ENCODE measurements at places on chromosomes 7 and 10.
A peak's percentile ranks its signal among the peaks of the same experiment; 100 is the strongest.

DNA sequence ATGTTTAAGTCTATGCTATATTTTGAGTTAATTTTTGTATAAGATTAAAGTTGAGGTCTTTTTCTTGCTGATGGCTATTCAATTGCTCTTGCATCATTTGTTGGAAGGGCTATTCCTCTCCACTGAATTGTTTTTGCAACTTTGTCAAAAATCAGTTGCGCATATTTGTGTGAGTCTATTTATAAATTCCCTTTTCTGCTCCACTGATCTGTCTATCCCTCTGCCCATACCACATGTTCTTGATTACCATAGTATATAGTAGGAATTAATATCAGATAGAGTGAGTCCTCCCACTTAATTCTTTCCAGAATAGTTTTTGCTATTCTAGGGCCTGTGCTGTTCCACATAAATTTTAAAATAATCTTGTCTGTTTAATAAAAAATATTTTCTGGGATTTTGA lies 152.4 kb upstream of the ADCY1 start:
- no peak for DNase-seq

GRCh38 chr7:144812379-144813283 lies 23.2 kb downstream of the TPK1 start:
- peak; percentile 39 for DNase-seq

DNA sequence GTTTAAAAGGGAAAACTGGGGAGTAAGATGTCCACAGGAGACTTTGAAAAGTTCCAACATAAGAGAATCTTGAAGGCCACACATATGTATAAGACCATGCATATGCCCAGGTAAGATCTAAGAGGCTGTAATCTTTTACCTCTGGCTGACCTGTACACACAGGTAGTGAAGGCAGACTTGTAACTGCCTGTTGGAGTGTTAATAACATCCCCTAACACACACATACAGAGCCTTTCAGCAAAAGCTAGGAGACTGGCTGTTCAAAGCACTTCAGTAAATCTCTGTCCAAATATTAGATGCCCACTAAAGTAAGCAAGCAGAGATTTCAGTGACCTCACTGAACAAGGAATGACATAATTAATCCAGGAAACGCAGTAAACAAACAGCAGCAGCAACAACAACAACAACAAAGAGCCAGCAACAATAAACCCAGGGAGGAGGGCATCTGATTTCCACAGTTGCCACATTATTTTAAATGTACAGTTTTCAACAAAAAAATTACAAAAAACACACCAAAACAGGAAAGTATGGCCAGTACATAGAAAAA lies 15.0 kb downstream of the CYP51A1 start:
- no peak for DNase-seq

DNA sequence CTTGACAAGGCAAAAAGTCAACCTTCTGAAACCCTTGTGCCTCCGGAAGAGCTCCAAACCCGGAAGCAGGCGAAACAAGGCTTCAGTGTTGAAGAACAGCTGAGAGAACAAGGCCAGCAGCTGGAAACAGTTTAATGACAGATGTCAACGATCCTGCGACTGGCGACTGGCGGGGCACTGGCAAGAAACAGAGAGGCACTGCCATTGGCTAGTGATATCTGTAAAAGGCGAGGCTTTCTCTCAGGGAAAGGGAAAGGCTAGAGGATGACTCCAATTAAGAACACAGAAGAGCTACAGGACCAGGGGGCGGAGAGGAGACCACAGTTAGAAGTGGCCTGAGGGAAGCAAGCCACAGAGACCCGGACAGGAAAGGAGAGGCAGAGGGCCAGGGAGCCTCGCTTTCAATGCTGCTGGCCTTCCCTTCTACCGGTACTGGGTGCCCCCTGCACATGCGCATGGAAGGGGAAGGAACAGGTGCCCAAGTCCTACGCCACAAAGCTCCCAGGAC lies 19.4 kb downstream of the ITGB1 start:
- DNase-seq = no peak

- DNase-seq = no peak
Measured at GRCh38 chr10:113423981-113424721, 128.7 kb upstream of the HABP2 start.

GRCh38 chr10:112517451-112517862 lies 70.4 kb downstream of the VTI1A start:
- no peak for DNase-seq

- DNase-seq = no peak
Measured at GRCh38 chr10:117135026-117135372, 3.1 kb downstream of the VAX1 start.

- DNase-seq = no peak
Measured at GRCh38 chr7:134879815-134880475, 100.5 kb downstream of the CALD1 start.

GRCh38 chr10:133379801-133380666 lies 972 bp downstream of the PAOX start:
- no peak for DNase-seq

- DNase-seq = no peak
Measured at GRCh38 chr7:76121044-76121443, 73.1 kb downstream of the MDH2 start.

GRCh38 chr7:23167691-23168090 lies 14.2 kb upstream of the NUP42 start:
- DNase-seq = no peak

DNA sequence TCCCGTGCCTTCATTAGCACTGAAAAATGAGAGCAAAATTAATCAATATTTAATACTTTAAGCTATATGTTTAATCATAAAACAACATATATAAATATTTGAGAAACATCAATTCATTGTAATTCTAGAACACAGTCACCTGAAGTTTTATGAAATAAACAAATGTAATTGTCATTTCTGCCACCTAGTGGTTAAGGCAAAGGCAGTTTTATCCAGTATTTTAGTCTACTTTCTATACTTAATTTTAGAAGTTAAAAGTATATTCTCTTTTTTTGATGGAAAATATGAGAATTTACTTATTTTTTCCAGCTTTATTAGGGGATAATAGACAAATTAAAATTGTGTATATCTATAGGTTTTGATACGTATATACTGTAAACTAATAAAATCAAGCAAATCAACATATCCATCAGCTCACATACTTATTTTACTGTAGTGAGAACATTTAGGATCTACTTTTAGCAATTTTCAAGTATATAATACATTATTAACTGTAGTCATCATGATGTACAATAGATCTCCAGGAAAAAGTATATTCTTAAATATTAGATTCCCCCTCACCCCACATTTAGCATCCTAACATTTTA lies 16.9 kb downstream of the PCGF6 start:
- DNase-seq = peak; percentile 52

DNA sequence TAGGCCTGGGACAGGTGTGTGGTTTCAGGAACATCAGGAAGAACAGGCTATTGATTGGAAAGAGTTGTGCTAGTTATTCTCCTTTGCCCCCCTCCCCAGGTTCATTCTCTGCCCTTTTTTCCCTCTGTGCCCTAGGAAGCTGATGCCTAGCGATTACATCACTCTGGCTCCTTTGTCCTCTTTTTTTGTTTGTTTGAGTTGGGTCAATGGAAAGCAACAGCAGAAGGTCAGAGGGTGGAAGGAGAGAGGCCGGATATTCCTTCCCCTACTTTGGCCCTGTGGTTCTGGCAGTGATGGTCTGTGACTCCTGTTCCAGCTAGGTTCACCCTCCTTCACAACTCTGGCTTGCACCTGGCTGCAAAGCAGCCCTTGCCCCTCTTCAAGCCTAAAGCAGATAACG lies 18.9 kb downstream of the LOXL4 start:
- DNase-seq = no peak

DNA sequence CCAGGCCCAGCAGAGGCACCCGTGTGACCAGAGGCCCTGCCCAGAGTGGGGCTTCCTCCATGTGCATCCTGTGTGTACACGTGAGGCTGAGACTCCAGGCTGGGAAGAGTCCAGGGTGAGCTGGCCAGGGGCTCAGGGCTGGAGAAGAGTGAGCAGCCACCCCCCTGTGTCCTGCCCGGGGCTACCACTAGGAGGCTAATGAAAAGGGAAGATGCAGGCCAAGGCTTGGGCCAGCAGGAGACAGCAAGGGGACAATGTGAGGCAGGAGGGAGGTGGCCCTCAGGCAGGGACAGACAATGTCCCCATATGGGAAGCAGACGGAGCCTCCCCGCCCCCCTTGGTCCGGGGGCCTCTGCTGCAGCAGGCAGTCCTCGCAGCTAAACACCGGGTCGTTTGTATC lies 102.0 kb downstream of the HIF1AN start:
- DNase-seq = peak; percentile 22

- DNase-seq = no peak
Measured at GRCh38 chr7:1351881-1352625, 107.2 kb downstream of the MICALL2 start.

DNA sequence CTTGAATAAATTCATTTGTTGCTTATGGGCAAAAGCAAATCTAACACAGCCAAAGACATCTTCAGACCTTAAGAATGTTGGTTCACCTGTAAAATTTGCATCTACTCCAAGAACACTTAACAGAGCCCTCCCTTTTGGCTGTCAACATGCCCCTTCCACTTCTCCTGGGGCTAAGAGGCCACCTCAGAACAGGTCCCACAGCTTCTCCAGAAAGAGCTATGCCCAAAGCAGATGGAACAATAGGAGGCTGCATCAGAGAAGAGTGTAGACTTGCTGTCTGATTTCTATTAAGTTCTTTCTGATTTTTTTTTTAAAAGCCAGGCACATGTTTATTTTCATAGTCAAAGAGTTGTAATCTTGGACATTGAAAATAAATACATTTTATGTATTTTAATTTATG lies 26.1 kb upstream of the TRIL start:
- no peak for DNase-seq

DNA sequence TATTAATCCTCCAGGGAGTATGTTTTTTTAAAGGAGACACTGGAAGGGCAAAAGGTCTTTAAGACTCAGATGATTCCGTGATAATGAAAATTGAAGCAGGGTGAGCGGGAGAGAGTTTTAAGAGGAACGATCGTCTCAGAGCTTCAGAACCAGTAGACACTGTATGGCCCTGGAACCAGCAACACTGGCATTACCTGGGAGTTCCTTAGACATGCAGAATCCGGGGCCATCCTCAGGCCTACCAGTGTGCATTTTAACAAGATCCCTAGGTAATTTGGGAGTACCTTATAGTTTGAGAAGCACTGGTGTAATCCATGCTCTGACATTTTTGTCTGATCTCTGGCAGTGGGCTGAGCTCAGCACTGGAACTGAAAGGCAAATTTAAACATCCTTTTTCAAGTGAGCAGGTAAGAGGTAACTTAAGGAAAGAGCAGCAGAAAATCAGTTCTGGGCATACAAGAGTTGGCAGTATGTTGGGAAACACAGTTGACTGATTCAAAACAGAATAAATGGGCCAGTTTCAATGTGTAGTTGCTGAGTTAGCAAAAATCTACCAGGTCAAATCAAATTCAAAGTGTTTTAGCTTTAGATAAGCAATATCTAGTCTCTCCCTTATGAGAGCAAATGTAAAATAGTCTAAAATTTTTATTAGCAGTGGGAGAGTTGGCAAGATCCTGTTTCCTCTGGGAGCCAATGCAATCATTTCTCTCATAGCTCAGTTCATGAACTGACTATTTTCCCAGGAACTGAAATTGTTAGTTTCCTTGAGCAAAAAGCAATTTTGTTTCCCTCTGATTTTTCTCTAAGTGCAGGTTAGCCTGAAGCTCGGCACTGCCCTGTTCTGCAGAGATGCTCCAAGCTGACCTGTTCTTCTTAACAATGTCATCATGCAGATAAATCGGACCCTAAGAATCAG lies 97.2 kb upstream of the ELMO1 start:
- DNase-seq = no peak

DNA sequence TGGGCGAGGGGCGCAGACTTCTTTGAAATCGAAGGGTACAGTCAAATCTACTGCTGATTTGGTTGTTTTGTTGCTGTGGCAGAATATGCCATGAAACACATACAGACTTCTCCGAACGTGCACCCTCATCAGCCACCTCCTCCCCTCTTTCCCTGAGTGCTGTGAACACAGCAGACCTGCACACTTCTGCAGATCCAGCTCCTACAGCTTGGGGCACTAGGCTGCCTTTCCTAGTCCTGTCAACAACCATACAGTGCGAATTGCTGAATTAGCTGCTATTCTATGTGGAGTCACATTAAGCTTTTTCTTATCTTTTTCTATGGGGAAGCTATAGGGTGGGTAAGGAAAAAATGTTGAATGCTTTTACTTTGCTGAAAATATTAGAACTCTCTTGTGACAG lies 57.5 kb downstream of the COL17A1 start:
- DNase-seq = no peak

- peak; percentile 54 for DNase-seq
Measured at GRCh38 chr10:110944792-110945396, 25.5 kb downstream of the SHOC2 start.

GRCh38 chr10:114933588-114933987 lies 4.4 kb upstream of the TRUB1 start:
- no peak for DNase-seq

DNA sequence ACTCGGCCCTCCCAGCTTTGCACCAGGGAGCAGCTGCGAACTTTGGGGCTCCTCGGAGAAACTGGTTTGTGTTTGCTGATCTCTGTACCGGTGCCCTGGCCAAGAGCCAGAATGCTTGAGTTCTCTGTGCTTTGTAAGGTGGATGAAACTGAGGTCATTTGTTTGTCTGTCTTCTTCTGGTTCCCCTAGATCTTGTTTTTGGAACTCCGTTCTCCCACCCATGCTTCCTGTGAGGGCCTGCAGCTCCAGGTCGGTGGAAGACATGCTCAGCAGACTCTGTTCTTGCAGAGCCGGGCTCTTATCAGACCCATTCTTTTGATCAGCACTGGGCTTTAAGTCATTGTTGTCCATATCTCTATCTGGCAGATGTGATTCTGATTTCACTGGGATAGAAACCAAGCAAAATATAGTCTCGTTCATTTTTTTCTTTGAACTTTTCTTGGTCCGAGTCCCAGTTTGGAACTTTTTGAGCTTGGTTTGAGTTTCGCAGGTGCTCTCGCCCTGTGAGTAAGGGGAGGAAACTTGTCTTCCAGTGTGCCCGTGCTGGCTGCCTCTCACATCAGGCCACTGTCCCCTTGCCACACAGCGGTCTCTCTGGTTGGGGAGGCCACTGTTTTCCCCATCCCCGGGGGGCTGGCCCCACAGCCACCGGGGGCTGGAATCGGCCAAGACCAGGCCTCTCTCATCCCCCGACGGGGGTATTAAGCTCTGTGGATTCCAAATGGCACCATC lies 31.2 kb downstream of the JCAD start:
- no peak for DNase-seq

GRCh38 chr10:80537736-80538480 lies at the start of gene SH2D4B:
Gene SH2D4B, plus strand, starts transcription at chr10:80537902. Its CDS starts 430 bp downstream, at chr10:80538332.
- DNase-seq = no peak

- DNase-seq = no peak
Measured at GRCh38 chr7:35430547-35431153, 176.8 kb upstream of the TBX20 start.

DNA sequence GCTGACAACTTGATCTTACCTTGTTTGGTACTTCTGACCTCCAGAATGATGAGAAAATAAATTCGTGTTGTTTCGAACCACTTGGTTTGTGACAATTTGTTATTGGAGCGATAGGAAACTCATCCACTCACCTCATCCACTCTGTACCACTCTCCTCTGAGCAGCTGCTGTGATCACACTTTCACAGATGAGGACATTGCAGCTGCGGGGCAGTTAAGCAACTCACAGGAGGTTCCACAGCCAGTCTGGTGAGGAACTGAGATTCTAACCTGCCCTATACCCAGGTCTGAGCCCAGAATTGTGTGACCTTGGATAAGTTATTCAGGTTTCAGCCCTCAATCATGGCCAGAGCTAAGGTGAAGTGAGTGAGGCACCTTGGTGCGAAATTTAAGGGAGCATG lies 35.2 kb downstream of the BTBD16 start:
- no peak for DNase-seq
